ENCODE measurements at places on chromosomes 2 and 18.

GRCh38 chr2:233486357-233486756 is 80.2 kb downstream of the USP40 start:
- DNase-seq, result no peak

DNA sequence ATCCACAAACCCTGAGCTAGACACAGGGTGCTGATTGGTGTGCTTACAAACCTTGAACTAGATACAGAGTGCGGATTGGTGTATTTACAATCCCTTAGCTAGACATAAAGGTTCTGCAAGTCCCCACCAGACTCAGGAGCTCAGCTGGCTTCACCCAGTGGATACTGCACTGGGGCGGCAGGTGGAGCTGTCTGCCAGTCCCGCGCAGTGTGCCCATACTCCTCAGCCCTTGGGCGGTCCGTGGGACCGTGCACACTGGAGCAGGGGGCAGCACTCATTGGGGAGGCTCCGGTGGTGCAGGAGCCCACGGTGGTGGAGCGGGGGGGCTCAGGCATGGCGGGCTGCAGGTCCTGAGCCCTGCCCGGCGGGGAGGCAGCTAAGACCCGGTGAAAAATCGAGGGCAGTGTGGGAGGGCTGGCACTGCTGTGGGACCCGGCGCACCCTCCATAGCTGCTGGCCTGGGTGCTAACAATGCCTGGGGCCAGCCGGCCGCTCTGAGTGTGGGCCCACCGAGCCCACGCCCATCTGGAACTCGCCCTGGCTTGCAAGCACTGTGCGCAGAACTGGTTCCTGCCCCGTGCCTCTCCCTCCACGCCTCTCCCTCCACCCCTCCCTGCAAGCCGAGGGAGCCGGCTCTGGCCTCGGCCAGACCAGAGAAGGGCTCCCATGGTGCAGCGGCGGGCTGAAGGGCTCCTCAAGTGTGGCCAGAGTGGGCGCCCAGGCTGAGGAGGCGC is 75.6 kb downstream of the MOB4 start:
- DNase-seq, result no peak

- no peak for DNase-seq
Measured at GRCh38 chr18:70127359-70127758, 78.1 kb downstream of the RTTN start.

DNA sequence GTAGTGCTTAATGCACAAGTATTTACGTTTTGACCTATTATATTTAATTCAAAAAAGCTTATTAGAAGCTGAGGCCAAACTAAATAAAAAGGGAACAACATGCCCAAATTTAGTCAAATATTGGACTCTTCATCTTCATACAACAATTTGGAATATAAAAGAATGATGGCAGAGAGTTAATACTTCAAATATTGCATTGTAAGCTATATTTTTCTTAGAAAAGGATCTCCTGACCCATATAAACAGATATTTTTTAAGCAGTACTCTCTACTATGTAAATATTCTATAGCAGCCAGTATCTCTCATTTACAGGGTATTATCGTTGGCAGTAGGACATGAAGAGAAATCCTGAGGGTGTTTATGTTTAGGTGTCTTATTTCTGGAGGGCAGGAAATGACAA is 531.2 kb downstream of the NYAP2 start:
- DNase-seq, result no peak

DNA sequence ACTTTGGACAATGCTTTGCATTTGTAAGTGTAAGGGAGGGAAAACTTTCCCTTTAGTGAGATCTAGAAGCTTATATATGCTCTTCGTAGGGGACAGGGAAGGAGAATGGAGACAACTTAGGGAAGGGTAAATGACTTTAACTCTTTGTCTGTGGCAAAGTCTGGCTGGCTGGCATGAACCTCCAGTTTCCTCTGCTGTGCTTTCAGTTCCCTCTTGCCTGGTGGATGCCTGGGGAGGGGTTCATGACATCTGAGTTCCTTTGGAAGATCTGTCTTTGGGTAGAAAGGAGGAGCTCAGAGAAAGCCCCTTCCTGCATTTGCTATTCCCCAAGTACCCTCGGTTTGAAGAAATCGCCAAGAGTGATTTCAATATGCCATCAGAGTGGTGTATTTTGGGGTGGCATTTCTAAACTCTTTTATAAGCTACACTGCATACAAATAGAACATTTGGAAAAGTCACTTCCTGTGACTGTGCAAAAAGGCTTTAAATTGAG is 143.6 kb downstream of the VAPA start:
- DNase-seq, result no peak

DNA sequence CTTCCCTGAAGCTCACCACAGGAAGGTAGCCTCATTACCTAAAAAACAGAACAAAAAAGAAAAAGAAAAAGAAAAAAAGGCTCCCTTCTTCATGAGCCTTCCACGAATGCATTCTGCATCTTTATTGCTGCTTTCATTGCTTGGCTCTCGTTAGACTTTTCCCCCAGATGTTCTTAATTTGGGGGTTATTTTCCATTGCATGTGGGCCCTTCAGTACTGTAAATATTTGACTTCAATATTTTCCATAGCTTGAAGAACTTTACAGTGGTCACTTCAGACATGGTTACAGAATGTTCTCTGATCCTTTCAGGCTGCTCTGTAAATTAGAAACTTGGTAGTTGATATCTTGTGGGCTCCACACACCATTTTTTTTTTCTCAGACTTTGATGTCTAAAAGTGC is 65.6 kb upstream of the COPS8 start:
- DNase-seq, result no peak

DNA sequence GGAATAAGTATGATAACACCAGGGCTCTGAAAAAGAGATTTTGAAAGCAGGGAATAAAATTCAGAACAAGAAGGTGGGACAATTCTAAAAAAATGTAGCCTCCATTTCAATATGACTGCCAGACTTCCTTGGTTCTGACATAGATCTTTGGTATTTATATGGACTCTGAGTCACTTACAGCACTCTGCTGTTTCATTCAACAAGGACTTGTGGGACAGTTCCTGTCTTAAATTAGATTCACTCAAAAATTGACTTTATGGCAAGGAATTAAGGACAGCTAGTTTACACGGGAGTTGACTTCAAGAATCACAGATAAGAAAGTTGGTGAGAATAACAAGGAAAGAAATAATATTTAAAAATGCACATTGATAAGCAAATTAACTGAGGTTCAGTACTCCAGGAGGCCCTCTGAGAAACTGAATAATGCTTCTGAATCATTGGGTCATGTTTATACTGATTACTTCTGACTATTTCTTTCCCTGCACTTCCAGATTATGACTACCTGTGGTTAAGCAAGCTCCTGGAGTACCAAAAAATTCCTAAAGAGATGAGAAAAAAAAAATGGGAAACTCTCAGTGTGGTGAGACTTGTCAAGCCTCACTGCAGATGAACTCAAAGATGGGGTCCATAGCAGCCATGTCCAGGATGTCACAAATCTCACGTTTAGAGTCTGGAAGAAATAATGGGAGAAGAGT is 828.3 kb upstream of the PIK3C3 start:
- peak; percentile 52 for DNase-seq

DNA sequence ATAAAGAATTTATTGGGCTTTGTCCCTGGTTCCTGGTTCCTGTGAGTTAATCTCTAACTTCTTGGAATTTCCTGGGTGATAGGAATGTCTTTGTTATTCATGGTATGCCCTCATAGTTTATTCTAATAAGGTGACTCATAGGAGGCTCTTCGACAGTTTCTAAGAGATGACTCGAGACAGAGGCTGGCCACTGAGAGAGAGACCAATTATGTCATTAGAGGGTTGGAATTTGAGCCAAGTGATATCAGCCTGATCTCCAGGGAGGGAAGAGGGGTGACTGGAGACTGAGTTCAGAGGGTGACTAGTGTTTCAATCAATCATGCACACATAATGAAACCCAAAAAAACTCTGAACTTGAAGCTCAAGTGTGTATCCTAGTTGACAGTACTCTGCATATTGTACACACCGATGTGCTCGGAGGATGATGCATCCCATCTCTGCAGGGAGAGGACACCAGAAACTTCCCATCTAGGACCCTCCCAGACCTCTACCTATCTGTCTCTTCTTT is 185.7 kb downstream of the MTCL1 start:
- DNase-seq, result peak; percentile 88

DNA sequence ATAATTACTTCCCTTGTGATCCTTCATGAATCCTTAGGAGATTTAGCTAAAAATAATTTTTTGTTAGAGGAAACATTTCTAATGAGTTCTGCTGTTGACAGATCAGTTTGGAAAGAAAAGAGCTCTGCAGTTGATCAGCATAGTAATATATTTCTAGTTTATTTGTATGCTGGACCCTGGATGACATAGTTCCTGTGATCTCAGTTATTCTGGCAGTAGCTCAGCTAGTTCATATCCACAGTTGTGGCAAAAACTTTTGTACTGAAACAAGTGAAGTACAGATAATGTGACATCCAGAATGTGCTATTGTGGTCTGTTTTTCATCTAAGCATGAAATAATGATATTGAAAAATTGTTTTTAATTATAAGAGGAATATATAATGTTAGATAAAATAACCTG is 33.7 kb downstream of the ABI2 start:
- DNase-seq, result peak; percentile 22

DNA sequence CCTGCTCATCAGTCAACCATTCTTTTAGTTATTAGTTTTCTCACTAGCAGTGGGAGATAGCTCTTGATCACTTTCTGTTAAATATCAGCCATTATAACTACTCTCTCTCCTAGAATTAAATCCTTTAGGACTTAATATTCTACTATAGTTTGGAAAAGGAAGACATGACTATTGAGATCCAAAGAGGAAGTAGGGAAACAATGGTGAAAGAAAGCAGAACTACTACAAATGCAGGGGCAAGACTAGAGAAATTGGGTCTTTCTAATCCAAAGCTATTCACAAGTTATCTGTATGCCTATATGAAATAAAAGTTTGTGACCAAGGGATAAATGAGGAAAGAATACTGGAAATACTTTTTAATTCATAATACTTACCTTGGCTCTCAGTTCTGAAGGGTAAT is 65.1 kb downstream of the SRBD1 start:
- DNase-seq, result no peak

GRCh38 chr2:77232909-77233425 is 289.2 kb downstream of the LRRTM4 start:
- no peak for DNase-seq

GRCh38 chr2:108571286-108571685 is 37.0 kb downstream of the LIMS1 start:
- no peak for DNase-seq

- DNase-seq, result no peak
Measured at GRCh38 chr2:146917431-146918042, 927.3 kb upstream of the ACVR2A start.

DNA sequence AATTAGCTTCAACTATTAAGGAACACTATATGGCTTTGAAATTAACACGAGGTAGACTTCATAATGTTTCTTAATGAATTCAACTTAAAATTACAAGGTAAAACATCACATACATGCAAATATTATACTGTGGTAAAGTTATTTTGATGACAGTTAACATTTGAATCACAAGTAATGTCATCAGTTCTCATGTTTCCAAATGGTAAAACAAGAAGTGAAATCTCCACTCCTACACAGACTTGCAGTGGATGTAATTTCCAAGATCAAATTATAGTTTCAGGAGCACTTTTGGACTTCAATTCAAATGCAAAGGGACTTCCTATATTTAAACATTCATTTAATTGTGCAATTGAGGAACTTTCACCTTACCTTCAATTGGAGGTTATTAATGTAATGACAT is 39.1 kb downstream of the C18orf54 start:
- no peak for DNase-seq

DNA sequence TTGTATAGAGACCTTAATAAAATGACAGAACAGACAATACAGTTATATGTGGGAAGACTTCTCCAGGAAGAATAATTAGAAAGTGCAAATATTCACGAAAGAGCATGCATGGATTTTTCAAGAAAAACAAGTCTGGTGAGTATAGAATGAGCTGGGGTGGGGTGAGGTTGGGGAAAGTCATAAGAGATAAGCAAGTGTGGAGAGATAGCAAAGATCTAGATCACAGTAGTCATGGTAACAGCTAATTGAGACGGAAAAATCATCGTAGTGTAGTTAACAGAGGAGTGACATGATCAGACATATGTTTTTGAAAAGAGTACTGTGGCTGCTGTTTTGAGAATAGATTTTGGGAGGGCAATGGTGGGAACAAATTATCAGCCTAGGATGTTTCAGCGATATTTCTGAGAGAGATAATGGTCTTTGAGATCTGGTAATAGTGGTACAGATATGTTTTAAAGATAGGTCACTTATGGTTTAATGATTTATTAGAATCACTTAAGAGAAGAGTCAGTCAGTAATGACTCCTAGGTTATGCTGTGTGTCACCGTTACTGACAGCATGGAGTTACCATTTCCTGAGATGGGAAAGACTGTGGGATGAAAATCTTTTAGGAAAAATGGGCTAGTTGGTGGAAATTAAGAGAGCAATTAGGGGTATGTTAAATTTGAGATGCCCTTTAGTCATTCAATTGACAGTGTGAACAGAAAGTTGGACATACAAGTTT is 248.5 kb upstream of the SLC8A1 start:
- no peak for DNase-seq

DNA sequence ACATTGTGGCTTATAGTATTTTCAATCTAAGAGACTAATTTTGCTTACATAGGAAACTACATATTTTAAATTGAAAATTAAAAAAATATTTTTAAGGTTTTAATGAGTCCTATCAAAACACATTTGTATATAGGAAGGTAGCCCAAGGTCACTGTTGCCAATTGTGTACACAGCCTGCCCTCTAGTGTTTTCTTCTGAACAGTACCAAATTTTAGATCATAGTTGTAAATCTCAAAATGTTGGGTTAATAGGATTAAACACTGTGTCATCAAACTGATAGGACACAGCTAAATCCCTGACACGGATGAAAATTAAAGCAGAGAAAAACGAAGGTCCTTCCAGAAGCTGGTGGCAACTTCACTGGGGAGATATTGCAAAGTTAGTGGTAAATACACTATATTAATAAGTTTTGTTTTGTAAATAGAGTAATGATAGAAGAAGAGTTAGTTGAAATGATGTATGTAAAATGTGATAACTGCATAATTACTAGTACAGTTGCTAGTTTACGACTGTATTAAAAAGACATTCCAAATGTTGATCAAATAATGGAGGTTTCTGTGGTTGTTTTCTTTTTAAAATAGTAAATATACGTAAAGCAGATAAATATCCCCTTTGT is 19.7 kb downstream of the CLUL1 start:
- peak; percentile 77 for DNase-seq

DNA sequence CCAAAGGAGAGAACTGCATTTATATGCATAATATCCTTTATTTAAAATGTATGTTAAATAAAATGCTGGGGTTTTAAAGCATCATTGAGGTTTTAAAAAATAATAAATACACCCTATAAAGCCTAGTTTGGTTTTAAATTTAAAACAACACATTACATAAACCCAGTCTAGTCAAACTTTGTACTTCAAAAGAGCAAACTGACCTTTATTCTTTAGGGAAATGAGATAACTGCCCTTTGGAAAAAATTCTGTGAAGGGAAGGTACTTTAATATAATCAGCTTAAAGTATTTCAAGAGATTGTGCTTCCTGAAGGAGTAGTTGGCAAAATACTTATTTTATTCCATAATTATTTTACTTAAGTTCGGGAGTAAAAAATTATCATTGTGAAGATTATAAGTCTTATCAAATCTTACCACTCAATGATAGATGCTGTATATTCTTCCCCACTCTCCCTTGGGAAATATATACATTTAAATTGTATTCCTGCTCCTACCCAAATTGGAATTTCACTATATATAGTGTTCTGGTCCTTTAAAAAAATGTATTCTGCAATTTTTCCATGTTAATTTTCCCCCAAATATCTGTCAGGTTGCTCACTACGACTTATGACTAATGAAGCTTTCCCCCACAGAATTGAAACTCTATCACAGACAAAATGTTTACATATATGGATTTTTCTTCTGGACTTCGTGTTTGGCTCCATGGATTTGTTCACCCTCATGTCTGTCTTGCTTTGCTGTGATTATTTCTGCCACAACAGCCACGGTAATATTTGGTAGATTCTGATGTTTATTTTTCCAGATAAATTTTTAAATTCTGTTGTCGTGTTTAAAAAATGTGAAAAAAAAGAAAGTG is 42.1 kb downstream of the ZC3H6 start:
- DNase-seq, result peak; percentile 48

All from fibroblast of pulmonary artery (primary cell).